Esophagus squamous epithelium (tissue), 5 donors: ENCODE measurements at places on chromosomes 13 and 19.

DNA sequence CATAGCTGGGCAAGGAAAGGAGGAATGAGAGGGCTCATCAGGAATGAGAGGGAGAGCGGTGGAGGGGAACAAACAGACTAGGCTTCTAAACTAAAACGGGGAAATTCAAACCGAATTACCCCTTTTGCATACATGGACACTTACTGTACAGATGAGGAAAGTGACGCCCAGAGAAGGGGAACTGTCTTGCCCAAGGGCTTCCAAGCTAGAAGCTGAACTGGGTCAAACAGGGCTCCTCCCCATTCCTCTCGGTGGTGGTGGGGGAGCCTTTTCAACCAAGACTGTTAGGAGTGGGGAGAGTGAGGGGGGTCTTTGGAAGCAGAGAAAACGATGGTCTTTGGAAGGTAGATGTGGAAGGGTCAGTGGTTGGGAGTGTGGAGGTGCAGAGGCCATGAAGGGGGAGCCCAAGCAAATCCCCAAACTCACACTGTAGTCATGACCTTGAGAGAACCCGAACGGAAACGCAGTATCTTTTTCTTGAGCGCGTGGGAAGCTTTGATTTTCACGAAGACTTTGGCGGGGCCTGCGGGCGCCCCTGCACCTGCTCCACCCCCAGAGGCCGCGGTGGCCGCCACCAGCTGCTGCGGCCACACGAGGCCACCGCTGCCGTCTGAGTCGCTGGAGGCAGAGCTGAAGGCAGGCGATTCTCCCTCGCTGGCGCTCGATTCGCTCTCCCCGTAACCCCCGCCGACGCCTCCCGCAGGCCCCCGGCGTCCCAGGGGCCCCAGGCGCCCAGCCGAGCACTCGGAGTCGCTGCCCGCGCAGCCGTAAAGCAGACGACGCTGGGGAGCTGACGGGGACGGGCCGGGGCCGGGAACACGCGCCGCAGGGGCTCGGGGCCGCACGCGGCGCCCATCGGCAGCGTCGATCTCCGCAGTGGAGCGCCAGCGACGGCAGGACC lies 12.3 kb upstream of the GNG8 start:
- no peak for DNase-seq

GRCh38 chr19:28831462-28831861 lies 381.5 kb downstream of the UQCRFS1 start:
- DNase-seq, result no peak

DNA sequence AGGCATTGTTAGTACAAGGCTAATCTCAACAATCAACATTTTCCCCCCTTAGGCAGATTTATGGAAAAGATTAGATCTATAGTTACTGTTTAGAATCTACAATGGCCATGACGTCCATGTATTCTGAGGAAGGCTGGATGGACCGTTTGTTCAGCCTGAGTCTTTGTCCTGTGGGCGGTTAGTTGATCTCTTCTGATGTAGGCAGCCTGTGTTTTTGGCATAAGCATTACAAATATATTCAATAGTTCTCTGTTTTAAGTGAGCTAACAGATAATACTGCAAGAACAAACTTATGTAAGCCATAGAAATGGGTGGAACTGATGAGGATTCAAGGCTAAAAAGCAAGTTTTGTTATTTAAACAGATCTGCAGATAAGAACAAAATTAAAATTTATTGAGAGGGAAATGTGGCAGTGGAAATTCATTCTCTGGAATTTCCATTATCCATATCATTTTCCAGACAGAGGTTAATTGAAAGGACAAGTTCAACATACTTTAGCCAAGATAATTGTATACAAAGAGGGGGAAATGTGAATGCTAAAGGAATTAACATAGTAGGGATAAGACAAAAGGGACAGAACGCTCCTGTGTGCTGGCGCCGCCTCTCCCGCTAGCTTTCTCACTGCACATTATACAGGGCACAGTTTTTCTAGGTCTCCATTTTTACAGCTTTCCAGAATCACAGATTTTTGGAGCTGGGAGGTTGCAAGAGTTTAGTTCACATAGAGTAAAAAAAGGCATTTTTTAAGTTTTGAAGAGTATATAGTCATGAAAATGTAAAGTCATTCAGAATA lies 48.6 kb downstream of the FAM124A start:
- no peak for DNase-seq

DNA sequence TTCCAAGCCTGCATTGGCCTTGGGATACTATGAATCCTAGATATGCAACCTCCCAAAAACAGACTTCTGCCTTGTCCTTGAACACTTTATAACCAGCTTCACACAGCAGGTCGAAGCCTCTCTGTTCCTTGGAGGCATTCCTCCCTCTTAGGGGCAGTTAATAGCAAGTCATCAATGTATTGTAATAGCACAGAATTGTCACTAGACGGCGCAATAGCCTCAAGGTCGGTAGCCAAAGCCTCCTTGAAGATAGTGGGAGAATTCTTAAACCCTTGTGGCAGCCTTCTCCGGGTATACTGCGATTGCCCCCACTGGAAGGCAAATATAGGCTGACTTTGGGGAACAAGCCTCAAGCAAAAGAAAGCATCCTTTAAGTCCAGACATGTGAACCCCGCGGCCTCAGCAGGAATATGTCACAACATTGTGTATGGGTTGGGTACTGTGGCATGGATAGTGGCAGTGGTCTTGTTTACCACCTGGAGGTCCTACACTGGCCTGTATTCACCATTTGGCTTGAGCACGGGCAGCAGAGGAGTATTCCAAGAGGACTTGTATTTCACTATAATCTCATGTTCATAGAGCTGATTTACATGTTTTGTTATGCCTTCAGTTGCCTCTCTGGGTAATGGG lies 61.1 kb downstream of the ZNF431 start:
- no peak for DNase-seq

GRCh38 chr13:110024645-110024980 lies 238.2 kb upstream of the IRS2 start:
- no peak for DNase-seq

GRCh38 chr19:35908973-35909683 lies 1.0 kb upstream of the TYROBP start:
- DNase-seq, result peak; percentile 46

DNA sequence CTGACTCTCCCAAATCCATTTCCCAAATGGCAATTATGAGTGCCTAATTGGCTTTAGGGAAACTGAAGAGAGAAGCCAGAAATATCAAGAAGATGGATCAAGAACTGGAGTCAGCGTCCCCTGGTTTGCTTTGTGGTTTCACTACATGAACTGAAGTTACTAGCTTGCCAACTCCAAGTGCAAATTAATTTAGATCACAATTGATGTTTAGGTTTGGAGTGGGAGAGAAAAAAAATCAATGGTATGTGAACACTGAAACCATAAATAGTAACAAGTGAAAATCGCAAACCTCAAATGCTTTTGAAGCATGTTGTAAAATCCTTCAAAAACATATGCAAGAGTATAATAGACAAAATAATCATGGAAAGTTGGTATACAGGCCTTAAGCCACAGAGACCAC lies 1528.6 kb upstream of the SLC10A2 start:
- DNase-seq, result no peak

DNA sequence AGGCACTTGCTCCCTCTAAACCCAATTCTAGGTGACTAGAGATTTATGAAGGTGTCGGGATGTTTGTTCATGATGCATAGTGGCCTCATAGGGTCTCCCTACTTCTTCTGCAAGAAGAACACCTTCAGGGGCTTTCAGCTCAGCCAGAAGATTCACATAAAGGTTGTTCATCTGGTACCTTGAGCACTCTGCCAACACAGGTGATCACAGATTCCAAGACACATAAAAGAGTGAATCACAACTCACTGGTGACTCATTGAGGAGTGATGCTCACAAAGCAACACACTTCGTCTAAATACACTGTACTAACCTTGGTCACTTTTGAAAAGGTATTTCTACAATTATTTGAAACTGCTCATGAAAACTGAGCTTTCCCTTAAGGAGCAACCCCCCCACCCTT lies 6.8 kb upstream of the ZNF324 start:
- DNase-seq, result no peak

DNA sequence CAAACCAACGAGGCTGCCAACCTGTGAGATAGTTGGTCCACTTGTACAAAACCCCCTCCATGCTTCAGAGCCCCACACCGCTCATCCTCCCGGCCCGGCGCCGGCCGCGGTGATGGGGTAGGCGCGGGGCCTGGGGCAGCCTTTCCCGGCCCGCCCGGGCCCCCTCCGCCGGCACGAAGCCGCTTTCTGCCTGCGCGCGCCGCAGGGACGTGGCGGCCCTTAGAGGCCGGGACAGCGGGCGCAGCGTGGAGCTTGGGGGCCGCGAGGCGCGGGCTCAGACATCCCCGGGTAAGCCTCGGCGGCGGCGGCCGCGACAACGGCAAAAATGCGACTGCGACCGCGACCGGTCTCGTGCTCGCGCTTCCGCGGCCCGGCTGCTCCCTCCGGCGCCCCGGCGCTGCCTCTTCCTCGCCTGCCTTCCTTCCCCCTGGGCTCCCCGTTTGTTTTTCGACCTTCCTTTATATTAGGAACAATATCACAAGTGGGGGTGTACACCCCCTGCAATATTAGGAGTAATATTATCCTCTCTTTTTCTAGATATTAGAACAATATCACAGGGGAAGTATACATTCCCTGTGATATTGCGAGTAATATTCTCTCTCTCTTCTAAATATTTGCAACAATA lies 53.9 kb upstream of the CEACAM21 start:
- no peak for DNase-seq

DNA sequence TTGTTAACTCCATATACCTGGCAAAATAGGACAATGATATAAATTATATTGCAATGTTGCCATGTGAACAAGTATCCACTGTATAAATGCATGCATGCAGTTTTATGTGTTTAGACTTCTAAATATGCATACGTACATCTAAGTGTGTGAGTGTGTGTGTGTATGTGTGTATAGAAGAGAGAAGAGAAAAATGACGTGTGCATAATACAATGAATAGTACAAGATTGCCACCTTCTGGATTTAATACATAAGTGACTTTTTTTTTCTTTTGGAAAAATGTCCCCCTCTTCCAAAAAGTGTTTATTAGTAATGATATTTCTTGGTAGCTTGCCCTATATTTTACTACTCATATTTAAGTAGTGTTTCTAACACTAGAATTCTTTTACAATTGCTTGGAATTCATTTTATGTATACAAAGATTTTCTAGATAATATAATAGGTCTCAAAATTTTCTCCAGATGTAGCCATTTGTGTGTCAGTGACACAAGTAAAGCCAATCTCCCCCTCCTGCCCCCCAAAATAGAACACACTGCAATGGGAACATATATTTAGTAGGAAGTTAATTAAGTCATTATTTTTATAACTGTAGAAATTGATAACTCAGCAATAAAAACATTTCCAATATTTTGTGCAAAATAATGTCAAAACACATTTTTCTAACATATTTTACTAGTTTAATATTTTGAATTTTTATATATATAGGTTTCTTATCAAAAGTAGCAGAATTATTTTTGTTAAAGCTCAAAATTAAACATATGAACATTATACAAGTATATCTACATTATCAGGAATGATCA lies 783.3 kb upstream of the ATXN8OS start:
- no peak for DNase-seq

- DNase-seq, result peak; percentile 8
Measured at GRCh38 chr13:99432609-99433542, 68.4 kb upstream of the TM9SF2 start.

- no peak for DNase-seq
Measured at GRCh38 chr13:96963786-96964475, 30.3 kb downstream of the OXGR1 start.
